ENCODE measurements at places on chromosomes 2 and 18. TPM values are rescaled to one million over a fixed set of nuclear protein-coding genes. Genes with fewer than 3 reads are reported as not detected.
A peak's percentile ranks its signal among the peaks of the same experiment; 100 is the strongest.

- DNase-seq: no peak
These were observed 160.8 kb downstream of the KLHL29 start for GRCh38 chr2:23545811-23546210.

GRCh38 chr2:85772841-85773491 lies 19.2 kb downstream of the ATOH8 start:
- DNase-seq: no peak

DNA sequence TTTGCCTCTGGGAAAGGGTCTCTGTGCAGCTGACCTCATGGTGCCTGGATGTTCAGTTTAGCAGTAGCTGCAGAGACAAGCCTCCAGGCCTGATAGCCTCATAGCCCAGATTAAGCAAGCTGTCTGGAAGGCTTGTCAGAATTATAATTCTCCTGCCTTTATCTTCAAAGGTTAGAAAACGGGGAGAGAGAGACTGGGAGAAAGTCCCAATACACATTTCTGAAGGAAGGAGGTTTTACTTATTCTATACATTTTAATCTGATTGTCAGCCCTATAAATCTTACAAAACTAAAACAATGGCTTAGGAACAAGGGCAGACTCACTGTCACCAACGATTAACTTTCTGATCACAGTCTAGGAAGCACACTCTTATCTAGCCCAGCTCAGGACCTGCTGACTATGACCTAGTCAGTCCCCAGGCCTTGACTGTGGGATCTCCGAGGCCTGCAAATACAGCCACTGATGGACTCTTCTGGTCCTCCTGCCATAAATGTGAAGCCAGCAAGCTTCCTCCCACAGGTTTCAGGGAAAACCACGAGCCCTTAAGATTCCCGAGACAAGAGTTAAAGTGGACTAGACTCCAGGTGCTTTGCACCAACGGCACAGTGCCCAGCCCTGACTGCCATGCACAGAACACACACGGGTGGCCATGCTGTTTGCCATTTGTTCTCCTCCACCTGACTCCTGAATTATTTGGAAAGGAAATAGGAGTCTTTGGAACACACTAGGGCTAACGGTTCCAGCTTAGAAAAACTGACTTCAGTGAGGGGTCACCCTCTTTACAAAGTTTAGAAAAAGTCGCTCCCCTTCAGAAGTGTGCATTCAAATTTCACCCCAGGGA lies 111.4 kb upstream of the SMAD7 start:
- no peak for DNase-seq

DNA sequence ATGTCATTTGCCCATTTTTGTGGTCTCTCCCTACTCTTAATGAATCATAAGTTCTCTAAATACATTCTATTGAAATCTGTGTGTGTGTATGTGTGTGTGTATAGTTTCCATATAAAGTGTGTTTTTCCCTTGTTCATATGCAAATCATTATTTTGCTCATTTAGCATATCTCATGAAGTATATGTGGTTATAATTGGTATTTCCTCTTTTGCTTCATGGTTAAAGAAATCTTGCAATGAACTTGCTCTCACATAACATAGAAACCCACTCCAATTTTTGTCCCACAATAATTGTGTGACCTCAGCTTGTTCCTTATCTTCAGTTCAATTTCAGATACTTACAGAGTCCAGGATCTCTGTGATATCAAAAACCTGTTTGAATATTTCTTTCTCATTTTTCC lies 1.2 kb downstream of the CPO start:
- no peak for DNase-seq

DNA sequence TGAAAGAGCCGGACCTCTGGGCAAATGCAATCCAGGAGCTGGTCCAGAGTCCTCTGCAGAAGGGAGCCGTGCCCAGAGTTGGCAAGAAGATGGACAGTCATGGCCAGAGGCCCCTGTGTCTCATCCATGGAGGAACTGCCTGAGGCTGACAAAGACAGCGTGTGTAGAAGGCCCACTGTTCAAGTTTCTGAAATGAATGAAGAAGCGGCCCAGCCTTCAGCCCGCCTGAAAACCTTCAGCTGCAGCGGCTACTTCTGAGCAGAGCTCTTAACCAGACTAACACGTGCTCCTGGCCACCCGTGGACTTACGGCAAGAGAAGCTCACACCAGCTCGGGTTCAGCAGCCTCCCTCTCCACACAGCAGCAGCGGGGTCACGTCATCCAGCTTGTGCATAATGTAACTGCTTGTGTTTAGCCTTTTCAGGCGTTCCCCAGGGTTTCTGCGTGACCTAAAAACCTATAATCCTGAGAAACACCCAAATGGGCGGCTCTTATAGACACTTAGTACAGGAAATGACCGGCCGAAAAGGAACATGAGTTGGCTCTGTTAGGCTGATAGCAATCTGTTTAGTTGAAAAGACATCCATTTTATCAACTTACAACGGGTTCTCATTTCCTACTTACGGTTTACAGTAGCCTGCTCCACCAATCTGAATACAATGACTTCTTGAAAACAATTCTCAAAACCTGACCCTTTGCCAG lies at the start of gene FAM124B:
FAM124B (minus strand) TSS at position 467 of the 702 bp plus-strand sequence; CDS start at position 128, 339 bp downstream.
- DNase-seq: peak; percentile 68

PMAIP1 gene
- 58.7 TPM for total RNA-seq

HSBP1L1 gene
- 14.4 TPM for total RNA-seq

Data from activated CD4-positive, alpha-beta T cell treated with anti-CD3 and anti-CD28 coated beads for 36 hours (primary cell).